ENCODE measurements at places on chromosomes 6 and 20.

- peak; percentile 69 for DNase-seq
Measured at GRCh38 chr6:33014841-33015634, 5.6 kb upstream of the HLA-DOA start.

GRCh38 chr20:50397058-50397457, 113.1 kb upstream of the PTPN1 start:
- DNase-seq, result no peak

DNA sequence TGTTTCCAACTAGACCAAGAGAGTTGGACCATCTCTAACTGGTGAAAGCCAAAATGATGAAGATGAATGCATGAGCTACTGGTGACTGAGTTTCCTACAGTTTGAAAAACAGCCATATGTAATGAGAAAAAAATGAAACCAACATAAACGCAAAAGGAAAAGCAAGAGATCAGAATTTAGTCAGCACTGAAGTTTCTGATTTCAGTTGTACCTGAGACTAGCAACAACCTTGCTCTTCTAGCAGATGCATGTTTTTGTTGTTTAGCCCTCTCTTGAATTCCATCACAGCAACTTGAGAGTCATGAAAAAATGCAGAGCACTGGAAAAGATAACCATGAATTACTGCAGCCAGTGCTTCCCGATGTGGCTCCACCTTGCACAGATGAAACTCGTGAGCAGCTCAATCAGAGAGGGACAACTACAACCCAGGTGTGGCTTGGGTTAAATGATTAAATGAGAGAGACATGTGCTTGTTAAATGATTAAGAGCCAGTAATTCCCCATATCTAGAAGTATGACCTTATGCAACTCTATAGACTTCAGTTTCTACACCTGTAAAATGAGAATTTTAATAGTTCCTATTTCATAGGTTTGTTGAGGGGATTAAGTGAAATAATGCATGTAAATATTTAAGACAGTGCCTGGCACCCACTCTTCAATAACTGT, 104.8 kb downstream of the ELOVL4 start:
- DNase-seq, result no peak

DNA sequence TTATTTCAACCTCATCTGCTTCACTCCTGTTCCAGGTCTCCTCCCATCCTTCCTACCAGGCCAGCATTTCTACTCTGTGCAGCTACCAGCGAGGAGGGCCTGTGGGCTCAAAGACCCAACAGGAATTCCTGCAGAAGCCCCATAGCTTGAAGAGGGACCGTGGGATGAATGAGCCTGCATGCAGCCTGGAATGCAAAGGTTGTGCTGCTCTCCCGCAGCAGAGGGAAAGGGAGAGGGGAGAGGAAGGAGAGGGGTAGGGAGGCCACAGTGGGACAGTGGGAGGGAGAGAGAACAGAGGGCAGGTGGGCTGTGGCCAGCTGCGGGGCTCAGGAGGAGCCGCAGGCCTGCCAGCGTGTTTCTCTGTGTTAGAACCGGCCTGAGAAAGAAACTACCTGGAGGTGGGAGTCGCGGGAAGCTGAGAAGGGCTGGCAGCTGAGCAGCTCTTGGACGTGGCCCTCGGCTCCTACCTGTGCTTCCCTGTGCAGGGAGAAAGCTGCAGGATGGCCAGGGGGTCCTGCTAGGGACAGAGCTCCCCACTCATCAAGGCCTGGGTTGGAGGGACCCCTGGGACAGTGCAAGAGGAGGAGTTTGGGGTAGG, 66.1 kb upstream of the MLN start:
- DNase-seq, result no peak

GRCh38 chr6:121780325-121781321, 345.2 kb downstream of the GJA1 start:
- DNase-seq, result no peak

- DNase-seq, result no peak
Measured at GRCh38 chr6:31740397-31741223, 805 bp downstream of the MSH5 start.

DNA sequence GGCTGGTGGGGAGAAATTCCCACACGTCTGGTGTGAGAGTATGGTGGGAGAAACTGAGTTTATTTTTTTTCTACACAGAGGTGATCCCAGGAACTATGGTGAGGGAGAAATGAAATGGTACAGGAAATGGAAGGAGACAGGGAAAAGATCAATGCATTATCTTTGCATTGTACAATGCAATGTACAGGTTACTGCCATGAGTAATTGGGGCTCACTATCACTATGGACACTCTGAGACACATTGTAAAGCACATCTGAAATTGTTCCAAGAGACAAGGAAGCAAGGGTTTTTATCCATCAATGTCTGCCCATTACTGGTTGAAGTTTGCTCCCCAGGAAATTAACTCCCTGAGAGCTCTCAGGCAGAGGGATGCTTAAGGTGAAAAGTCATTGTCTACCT, 21.7 kb upstream of the FAM184A start:
- DNase-seq, result no peak

DNA sequence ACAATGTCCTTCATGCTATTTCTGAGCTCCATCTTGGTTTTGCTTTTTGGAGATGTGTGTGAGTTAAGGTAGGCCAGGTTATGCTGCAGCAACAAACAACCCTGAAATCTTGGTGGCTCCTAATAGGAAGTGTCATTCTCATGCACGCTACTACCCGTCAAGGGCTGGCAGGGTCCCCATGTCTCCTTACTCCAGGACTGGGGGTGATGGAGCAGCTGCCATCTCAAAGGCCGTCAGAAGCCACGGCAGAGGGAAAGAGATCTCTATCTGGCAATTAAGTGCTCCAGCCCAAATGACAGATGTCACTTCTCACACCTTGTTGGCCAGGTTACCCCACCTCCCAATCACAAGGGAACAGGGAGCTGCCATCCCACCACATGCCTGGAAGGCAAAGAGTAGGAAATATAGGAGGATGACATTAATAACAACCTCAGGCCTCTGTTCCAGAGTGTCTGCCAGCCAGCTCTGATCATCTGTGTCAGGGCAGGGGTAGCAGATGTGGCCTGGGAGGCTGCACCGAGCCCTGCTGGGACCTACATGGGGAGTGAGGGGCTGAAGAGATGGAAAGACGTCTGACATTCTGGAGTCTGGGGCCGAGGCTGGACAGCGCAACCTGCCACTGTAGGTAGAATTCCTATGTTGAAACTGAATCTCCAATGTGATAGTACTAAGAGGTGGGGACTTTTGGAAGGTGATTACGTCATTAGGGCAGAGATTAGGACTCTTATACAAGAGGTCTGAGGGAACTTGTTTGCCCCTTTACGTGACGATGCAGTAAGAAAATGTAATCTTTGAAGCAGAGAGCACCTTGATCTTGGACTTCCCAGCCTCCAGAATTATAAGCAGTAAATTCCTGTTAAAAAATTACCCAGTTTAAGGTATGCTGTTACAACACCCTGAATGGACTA, 4.8 kb upstream of the SDCBP2 start:
- no peak for DNase-seq

DNA sequence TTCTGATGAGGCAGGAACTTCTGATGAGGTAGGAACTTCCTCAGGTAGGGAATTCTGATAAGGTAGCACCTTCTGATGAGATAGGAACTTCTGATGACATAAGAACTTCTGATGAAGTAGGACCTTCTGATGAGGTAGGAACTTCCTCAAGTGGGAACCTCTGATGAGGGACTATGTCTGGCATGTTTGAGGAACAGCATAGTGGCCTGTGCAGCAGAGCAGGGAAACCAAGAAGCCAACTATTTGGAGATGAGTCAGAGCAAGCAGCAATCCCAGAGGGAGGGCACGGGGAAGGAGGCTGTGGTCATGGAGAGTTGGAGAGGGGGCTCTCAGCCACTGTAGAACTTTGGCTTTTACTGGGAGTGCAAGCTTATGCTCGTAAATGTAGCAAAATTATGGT, 132.4 kb downstream of the CFAP61 start:
- DNase-seq, result no peak

DNA sequence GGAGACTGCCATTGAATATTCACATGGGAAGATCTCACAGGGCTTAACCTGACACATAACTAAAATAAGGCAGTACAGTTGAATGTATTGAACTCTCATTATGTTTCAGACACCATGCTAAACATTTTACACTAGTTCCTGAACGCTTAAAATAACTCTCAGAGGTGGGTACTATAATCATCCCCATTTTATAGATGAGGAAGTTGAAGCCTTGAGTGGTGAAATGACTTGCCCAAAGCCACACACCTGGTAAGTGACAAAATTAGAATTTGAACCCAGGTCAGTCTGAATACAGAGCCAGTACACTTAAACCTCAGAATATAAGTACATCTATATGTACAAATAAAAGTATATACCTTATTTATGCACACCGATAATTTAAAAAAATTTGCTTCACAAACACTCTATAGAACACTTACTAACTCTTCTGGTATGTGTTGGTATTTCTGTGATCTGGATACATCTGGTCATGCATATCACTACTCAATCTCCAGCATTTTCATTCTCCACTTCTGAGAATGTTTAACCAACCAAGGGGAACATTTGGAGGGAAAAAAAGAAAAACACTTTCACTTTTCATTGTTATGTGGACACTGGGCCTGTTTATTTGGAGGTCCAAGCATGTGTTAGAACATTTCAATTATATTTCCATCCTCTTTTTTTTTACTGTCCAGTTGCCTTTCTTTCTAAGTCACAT, 4.6 kb upstream of the BICRAL start:
- DNase-seq, result no peak

DNA sequence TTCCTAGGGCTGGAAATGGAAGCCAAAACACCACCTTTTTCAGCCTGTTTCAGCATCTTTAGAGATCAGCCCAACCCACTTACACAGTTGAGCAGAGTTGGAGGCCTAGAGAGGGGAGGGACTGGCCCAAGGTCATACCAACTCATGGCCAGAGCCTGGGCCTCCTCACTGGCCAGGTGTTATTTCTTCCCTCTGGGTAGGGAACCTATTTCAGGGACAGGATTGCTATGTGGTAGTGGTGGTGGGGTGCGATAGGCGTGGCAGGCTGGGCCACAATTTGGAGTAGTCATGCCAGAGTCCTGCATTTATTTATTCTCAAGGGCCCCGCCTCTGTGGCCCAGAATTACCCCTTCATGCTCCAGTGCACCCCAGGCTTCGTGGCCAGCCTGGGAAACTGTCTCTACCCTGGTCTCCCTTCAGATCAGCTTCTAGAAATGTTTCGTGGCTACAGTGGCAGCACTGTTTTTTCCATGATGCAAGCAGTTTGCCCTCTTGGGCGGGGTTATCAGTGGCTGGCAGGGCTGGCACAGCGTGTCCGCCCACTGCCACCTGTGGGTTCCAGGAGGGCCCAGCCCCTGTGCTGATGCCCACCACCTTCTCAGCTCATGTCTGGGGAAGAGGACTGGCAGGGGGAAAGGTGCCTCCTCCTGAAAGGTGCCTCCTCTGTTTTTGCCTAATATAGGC, 6.2 kb downstream of the VEGFA start:
- DNase-seq, result no peak

- DNase-seq, result no peak
Measured at GRCh38 chr6:100592929-100593328, 128.2 kb upstream of the SIM1 start.

- no peak for DNase-seq
Measured at GRCh38 chr6:42436825-42437224, 14.9 kb downstream of the TRERF1 start.

GRCh38 chr20:49630396-49630951, 62.5 kb upstream of the PTGIS start:
- DNase-seq, result no peak

DNA sequence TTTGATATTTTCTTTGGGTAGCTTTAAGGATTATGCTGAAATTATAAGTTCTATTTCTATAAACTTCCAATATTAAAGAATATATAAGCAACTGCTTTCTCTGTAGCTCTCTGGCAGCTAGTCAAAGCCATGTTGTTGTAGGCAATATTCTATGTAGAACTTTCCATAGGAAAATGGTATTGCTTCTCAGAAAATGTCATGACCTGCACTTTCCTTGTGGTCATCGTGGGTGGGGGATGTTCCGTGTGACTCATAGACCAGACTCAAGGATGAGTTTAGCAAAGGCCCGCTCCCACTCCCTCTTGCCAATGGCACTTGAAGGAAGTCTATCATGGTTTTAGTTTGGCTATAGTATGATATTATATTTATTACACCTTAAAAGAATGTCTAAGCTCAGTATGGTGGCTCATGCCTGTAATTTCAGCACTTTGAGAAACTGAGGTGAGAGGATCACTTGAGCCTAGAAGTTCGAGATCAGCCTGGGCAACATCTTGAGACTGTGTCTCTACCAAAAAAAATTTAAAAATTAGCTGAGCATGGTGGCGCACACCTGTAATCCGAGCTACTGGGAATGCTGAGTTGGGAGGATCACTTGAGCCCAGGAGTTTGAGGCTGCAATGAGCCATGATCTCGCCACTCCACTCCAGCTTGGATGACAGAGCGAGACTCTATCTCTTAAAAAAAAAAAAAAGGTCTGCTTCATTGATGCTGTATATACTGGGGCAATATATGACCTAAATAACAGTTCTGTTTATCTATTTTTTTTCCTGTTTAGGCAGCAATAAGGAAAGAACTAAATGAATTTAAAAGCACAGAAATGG, 36.6 kb upstream of the LTV1 start:
- no peak for DNase-seq

- DNase-seq, result no peak
Measured at GRCh38 chr6:19322691-19323485, 514.3 kb upstream of the ID4 start.

- no peak for DNase-seq
Measured at GRCh38 chr6:21201187-21201586, 392.4 kb upstream of the SOX4 start.

DNA sequence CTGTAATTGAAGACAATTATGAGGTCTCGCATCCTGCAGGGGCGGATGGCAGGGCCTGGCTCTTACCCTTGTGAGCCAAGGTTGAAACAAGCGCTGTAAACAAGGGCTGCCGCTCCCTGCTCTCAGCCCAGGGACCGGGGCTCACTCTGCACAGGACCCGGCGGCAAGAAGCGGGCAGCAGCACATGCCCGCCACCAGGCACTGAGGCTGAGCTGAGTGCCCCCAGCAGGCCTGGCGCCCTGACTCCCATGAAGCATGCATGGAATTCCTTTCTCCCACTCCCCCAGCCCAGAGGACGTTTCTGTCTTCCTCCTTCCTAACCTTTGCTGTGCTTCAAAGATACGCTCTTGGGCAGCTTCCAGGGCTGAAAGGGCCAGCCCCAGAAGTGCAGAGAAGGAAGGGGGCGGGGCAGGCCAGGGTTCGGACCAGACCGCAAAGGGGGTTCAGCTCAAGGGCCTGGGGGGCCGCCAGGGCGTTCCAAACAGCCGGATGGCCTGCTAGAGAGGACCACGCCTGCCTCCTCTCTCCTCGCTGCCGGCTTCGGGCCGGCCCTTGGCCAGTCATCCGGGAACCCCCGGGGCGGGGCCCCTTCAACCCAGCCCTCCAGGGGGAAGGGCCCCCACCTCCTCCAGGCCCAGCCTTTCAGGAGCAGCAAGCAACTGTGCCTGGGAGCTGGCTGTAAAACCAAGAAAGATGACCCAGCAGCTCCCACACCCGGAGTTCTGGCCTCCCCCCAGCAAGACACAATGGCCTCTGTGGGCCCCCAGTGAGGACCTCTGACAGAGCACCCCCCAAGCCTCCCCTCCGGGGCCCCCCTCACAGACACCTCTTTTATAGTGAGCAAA, 109.9 kb downstream of the NOL4L start:
- peak; percentile 36 for DNase-seq

- DNase-seq, result no peak
Measured at GRCh38 chr6:41599852-41600445, 38.3 kb upstream of the MDFI start.

GRCh38 chr20:2742934-2743559, 50.5 kb downstream of the EBF4 start:
- DNase-seq, result peak; percentile 75

GRCh38 chr6:165768961-165769360, 105.9 kb upstream of the PDE10A start:
- no peak for DNase-seq

GRCh38 chr20:32069711-32070110, 17.7 kb downstream of the HCK start:
- DNase-seq, result no peak
